A549 treated with Mapracorat at 1 μM for 4 hours (cell line): ENCODE measurements at places on chromosomes 4 and X. TPM values are rescaled to one million over a fixed set of nuclear protein-coding genes. Genes with fewer than 3 reads are reported as not detected.

Gene PAGE5
- total RNA-seq: not detected in 5 replicates

Gene TEX13D
- not detected in 5 replicates for total RNA-seq

Gene AFM
- not detected in 5 replicates for total RNA-seq

Gene SPRY1
- total RNA-seq: 3.7 to 5.1 TPM (median 4.2 TPM) in 5 replicates

Gene DIPK2B
- total RNA-seq: not detected in 5 replicates

Gene SUV39H1
- total RNA-seq: 20.1 to 23.6 TPM (median 22.6 TPM) in 5 replicates

Gene WDFY3
- 6.1 to 9.0 TPM (median 7.5 TPM) in 5 replicates for total RNA-seq

Gene KIT
- not detected in 5 replicates for total RNA-seq

Gene TXK
- total RNA-seq: 0.09 to 0.35 TPM (median 0.23 TPM) in 5 replicates

Gene PASD1
- not detected in 5 replicates for total RNA-seq

Gene RASL11B
- 0.13 to 0.30 TPM (median 0.16 TPM) in 3 of 5 replicates, not detected in the others for total RNA-seq

Gene TECRL
- total RNA-seq: not detected in 5 replicates

Gene ADRA2C
- total RNA-seq: 6.1 to 12.2 TPM (median 11.8 TPM) in 5 replicates

Gene ATP5ME
- total RNA-seq: 366 to 467 TPM (median 379 TPM) in 5 replicates

Gene FAM9C
- total RNA-seq: 0.07 TPM in 1 of 5 replicates, not detected in the others

Gene ARHGAP6
- total RNA-seq: 0.05 to 0.09 TPM in 2 of 5 replicates, not detected in the others

Gene XK
- total RNA-seq: 0.28 to 0.44 TPM (median 0.40 TPM) in 5 replicates

Gene NDNF
- not detected in 5 replicates for total RNA-seq

Gene GDI1
- 96.6 to 108 TPM (median 102 TPM) in 5 replicates for total RNA-seq
